Activated CD8-positive, alpha-beta memory T cell treated with anti-CD3 and anti-CD28 coated beads, Interleukin-2, amount 10 ng/mL, durations not matched to agents 7 days and 5 days (primary cell): ENCODE measurements at places on chromosomes 3 and 15. TPM values are rescaled to one million over a fixed set of nuclear protein-coding genes. Genes with fewer than 3 reads are reported as not detected.
A peak's percentile ranks its signal among the peaks of the same experiment; 100 is the strongest.

DNA sequence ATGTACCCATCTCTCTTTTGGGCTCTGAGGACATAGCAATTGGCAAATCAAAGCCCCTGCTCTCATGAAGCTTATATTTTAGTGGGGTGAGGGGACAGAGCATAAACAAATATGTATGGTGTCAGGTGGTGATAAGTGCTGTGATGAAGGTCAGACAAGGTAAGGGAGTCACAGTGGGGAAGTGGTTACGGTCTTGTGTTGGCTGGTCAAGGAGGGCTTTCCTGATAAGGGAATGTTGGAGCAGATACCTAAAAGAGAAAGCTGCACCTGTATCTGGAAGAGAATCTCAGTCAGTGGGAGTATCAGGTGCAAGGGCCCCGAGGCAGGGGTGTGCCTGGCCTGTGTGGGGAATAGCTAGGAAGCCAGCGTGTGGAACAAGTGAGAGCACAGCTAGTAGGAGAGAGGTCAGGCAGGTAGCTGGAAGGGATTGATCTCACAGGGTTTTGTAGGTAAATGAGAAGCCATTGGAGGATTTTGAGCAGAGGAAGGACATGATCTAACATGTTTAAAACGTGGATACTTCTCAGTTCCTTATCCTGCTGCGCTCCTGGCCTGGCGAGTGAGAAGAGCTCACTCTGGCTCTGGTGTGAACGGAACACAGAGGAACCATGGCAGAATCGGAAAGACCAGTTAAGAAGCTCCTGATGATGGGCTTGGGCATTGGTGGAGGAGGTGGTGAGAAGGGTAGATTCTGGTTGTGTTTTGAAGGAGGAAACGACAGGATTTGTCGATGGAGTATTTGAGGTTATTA is 35.5 kb downstream of the MRAS start:
- H3K4me3 ChIP-seq, result no peak overlapping the region
- no peaks in the 10 kb centered on the region for H3K27me3 ChIP-seq
- no peaks in the 10 kb centered on the region for H3K36me3 ChIP-seq
- no peak overlapping the region for H3K27ac ChIP-seq
- H3K4me1 ChIP-seq, result no peaks in the 10 kb centered on the region

- no peaks in the 10 kb centered on the region for H3K4me1 ChIP-seq
- H3K4me3 ChIP-seq, result no peak overlapping the region
- DNase-seq, result no peak
- H3K36me3 ChIP-seq, result peaks cover 13% of the 10 kb centered on the region
- H3K27me3 ChIP-seq, result no peaks in the 10 kb centered on the region
Observed at GRCh38 chr3:11568503-11569155, 75.1 kb downstream of the VGLL4 start.

DNA sequence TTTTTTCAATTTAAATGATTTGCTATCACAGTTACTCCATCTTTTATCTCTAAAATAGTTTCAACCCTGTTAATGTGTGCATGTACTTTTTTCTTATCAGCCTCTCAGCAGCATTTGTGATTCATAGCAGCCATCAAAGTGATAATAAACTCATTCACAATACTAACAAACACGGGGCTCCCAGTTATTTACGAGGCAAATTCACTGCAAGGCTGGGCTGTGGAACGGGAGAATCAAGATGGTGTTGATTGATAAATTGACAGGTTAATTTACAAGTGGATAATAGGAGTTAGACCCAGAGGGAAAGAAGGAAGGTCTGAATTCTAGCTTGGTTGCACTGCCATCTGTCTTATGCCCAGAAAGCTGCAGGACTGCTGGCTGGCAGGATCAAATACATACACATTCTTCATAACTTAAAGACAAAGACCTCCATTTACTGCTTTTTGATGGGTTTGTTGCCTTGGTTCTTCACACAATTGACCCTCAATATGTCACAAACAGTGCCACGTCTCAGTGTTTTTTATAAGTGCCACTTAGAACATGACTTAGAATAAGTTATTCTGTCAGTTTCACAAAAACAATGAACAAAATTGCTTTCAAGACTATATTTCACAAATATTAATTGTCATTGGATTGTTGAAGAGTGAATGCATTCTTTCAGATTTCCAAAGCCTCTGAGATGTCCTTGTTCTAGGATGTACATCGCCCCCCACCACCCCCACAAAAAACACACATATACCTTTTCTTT is 562.8 kb downstream of the NR2F2 start:
- H3K27me3 ChIP-seq, result no peaks in the 10 kb centered on the region
- H3K4me3 ChIP-seq, result no peak overlapping the region
- H3K27ac ChIP-seq, result no peak overlapping the region
- DNase-seq, result no peak
- H3K36me3 ChIP-seq, result no peaks in the 10 kb centered on the region

DNA sequence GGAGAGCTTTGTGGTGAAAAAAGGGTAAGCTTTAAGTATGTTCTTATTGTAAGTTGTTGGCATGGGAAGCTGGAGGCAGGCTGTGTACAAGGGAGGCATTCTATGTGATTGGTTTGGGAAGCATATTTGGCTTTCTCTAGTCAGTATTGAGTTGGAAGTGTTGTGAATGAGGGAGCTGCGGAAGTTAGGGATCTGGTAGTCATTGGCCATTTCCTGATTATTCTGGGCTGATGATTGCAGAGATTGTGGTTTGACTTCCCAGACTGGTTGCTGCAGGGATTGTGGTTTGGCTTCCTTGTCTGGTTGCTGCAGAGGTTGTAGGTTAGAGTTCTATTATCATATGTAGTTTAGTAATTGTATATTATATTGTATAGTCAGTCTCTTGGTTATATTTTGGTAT is 21.0 kb downstream of the STXBP5L start:
- no peaks in the 10 kb centered on the region for H3K36me3 ChIP-seq
- DNase-seq, result no peak
- H3K4me3 ChIP-seq, result no peak overlapping the region
- H3K27me3 ChIP-seq, result no peaks in the 10 kb centered on the region
- no peak overlapping the region for H3K27ac ChIP-seq

DNA sequence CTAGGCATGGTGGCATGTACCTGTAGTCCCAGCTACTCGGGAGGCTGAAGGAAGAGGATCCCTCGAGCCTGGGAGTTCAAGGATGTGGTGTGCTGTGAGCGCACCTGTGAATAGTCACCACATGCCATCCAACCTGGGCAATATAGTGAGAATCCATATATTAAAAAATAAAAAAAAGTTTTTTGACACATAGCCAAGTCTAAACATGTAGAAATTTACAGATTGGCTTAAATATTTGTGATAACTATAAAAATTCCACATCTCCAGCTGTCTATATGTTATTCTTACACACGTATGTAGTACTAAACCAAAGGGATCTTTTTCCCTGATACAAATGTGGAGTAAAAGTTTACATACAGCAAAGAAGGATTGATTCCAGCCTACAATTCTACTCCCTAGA is 119.7 kb downstream of the CNTN4 start:
- no peaks in the 10 kb centered on the region for H3K36me3 ChIP-seq
- DNase-seq, result no peak
- H3K4me3 ChIP-seq, result no peak overlapping the region
- no peaks in the 10 kb centered on the region for H3K4me1 ChIP-seq
- H3K27ac ChIP-seq, result no peak overlapping the region

DNA sequence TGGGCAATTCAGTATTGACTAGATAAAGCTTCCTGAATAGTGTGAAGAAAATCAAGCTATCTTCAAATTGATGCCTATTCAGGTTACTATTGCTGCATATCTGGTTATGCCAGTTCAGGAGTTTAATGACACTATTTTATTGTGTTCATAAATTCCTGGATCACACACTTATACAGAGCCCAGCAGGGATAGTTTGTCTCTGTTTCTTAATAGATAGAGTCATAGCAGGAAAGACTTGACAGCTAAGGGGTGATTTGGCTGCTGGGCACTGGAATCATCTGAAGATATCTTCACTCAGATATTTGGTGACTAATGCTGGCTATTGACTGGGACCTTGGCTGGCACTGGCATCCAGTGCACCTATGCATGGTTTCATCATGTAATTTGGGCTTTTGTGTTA is 187.8 kb downstream of the PYDC2 start:
- H3K27me3 ChIP-seq, result no peaks in the 10 kb centered on the region
- DNase-seq, result no peak
- H3K4me3 ChIP-seq, result no peak overlapping the region
- H3K36me3 ChIP-seq, result no peaks in the 10 kb centered on the region
- H3K4me1 ChIP-seq, result no peaks in the 10 kb centered on the region
- H3K27ac ChIP-seq, result no peak overlapping the region

DNA sequence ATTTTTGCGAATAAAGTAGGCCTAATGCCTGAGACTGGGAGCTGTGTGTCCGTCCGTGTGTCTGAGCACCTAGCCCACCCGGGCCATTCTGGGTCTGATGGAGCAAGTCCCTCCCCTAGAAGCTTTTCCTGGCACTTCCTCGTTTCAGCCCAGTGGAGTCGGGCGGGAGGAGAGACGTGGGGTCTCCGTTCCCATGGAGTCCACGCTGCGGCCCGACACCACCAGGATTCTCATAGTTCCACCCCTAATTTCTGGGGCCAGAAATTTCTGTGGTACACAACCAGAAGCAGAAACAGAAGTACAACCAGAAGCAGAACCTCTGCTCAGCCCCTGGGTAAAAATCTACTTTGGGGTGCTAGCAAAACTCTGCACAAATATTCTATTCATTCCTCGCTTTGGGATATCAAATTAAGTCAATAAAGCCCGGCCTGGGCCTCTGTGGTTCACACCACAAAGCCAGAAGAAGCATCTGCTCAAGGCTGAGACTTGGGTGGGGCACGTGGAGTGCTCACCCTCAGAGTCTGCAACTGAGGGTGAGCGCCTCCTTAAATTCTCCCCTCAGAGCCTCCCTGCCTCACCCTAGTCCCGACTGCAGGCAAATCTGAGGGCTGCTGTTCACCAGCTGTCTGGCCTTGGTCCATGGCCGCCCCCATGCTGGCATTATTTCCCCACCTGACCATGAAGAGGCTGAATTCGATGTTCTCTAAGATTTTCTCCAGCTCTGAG is 1.6 kb upstream of the MEGF11 start:
- H3K27me3 ChIP-seq, result peaks cover 76% of the 10 kb centered on the region
- no peak overlapping the region for H3K4me3 ChIP-seq
- H3K36me3 ChIP-seq, result peaks cover 3% of the 10 kb centered on the region

DNA sequence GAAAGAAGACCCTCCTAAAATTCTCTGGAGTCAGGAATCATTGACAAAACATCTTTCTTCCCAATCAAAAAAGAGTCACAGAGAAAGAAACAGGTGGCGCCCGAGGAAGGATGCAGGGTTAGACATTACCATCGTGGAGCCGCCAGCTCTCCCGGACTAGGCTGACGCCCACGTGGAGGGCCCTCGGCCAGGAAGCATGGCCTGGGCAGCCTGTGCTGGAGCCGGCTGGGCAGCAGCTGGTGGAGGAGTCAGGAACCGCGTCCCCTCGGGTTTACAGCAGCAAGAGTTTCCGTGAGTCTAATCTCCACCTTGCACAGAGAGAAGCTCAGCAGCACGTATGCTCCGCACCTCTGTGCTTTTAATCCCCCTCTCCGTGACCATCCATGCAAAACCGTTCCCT is 533.7 kb upstream of the ATP11B start:
- H3K4me1 ChIP-seq, result no peaks in the 10 kb centered on the region
- H3K27ac ChIP-seq, result no peak overlapping the region
- peaks cover 7% of the 10 kb centered on the region for H3K27me3 ChIP-seq
- no peak for DNase-seq

- H3K27ac ChIP-seq, result peak overlapping the region; percentile 73
- H3K27me3 ChIP-seq, result no peaks in the 10 kb centered on the region
- no peak for DNase-seq
- peaks cover 59% of the 10 kb centered on the region for H3K4me1 ChIP-seq
Observed at GRCh38 chr3:4907643-4908432, 71.4 kb upstream of the BHLHE40 start.

- H3K36me3 ChIP-seq, result peaks cover 29% of the 10 kb centered on the region
- no peak for DNase-seq
- no peak overlapping the region for H3K27ac ChIP-seq
Observed at GRCh38 chr15:60460931-60461330, 18.0 kb downstream of the ICE2 start.

GRCh38 chr15:58307313-58307961 is 124.4 kb upstream of the LIPC start:
- H3K27ac ChIP-seq, result no peak overlapping the region
- H3K4me3 ChIP-seq, result no peak overlapping the region
- H3K36me3 ChIP-seq, result no peaks in the 10 kb centered on the region
- DNase-seq, result no peak
- peaks cover 15% of the 10 kb centered on the region for H3K4me1 ChIP-seq

GRCh38 chr3:155553780-155554179 is 191.1 kb downstream of the PLCH1 start:
- H3K4me3 ChIP-seq, result no peak overlapping the region
- DNase-seq, result peak; percentile 56
- peak overlapping the region; percentile 45 for H3K27ac ChIP-seq
- H3K4me1 ChIP-seq, result peaks cover 41% of the 10 kb centered on the region
- no peaks in the 10 kb centered on the region for H3K27me3 ChIP-seq

DNA sequence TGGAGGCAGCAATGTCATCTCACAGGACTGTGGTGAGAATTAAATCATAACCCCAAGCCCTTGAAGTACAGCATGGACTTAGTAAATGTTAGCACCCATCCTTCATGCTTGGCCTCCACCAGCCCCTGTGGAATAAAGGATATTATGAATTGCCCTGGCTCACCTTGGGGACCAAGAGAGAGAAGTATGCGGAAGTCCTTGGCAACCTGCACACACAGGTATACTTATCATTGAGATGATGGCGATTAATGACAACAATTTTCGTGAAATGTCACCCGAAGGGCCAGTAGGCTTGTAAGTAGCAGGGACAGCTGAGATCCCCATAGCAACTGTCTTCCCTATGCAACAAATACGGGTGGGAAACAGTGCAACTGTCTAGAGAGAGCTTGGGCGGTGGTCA is 102.0 kb downstream of the FAM43A start:
- DNase-seq, result no peak
- no peaks in the 10 kb centered on the region for H3K27me3 ChIP-seq
- H3K4me1 ChIP-seq, result peaks cover 2% of the 10 kb centered on the region
- no peak overlapping the region for H3K4me3 ChIP-seq

DNA sequence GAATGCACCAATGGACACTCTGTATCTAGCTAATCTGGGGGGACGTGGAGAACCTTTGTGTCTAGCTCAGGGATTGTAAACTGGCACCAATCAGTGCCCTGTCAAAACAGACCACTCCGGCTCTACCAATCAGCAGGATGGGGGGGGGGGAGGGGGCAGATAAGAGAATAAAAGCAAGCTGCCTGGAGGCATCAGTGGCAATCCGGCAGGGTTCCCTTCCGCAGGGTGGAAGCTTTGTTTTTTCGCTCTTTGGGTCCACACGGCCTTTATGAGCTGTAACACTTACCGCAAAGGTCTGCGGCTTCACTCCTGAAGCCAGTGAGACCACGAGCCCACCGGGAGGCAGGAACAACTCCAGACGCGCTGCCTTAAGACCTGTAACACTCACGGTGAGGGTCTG is 827.1 kb downstream of the PLOD2 start:
- no peak overlapping the region for H3K27ac ChIP-seq
- DNase-seq, result no peak
- no peaks in the 10 kb centered on the region for H3K4me1 ChIP-seq

- H3K27me3 ChIP-seq, result peaks cover 24% of the 10 kb centered on the region
- DNase-seq, result no peak
- no peak overlapping the region for H3K4me3 ChIP-seq
- H3K36me3 ChIP-seq, result no peaks in the 10 kb centered on the region
- H3K27ac ChIP-seq, result no peak overlapping the region
Observed at GRCh38 chr3:40978442-40978841, 220.9 kb upstream of the CTNNB1 start.

The SAMD7 gene
- total RNA-seq, result not detected

The SNX22 gene
- total RNA-seq, result 0.35 TPM

The DRD3 gene
- total RNA-seq, result not detected

The STRA6 gene
- total RNA-seq, result 1.3 TPM

The TMEM158 gene
- total RNA-seq, result 0.15 TPM

The DCP1A gene
- total RNA-seq, result 30.0 TPM
